ENCODE measurements at places on chromosomes 3 and 15. TPM values are rescaled to one million over a fixed set of nuclear protein-coding genes. Genes with fewer than 3 reads are reported as not detected.

The UBA5 gene
- 45.7 TPM for total RNA-seq

The KBTBD13 gene
- total RNA-seq, result not detected

DNA sequence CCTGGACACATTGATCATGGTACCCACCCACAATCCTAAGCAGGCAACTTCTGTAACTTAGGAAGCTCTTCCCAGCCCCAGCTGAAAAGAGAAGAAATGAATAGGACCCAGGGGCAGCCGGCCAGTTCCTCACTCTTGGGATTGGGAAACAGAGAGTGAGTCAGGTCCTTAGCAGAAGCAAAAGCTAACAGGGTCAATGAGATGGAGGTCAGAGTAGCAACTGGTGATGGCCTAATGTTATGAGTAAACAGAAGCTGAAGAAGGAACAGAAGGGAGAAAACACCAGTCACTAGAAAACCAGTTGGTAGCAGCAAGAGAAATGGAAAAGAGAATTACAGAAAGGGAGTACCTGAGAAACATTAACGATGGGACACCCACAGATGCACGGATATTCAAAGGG is 20.0 kb downstream of the RIOX2 start:
- peak; percentile 86 for DNase-seq

GRCh38 chr3:20458994-20459716 is 273.1 kb upstream of the SGO1 start:
- DNase-seq, result no peak

The EBLN2 gene
- total RNA-seq, result 3.7 TPM

The GOLGA6L7 gene
- not detected for total RNA-seq

GRCh38 chr3:171419457-171419856 is 40.7 kb downstream of the TNIK start:
- DNase-seq, result no peak

DNA sequence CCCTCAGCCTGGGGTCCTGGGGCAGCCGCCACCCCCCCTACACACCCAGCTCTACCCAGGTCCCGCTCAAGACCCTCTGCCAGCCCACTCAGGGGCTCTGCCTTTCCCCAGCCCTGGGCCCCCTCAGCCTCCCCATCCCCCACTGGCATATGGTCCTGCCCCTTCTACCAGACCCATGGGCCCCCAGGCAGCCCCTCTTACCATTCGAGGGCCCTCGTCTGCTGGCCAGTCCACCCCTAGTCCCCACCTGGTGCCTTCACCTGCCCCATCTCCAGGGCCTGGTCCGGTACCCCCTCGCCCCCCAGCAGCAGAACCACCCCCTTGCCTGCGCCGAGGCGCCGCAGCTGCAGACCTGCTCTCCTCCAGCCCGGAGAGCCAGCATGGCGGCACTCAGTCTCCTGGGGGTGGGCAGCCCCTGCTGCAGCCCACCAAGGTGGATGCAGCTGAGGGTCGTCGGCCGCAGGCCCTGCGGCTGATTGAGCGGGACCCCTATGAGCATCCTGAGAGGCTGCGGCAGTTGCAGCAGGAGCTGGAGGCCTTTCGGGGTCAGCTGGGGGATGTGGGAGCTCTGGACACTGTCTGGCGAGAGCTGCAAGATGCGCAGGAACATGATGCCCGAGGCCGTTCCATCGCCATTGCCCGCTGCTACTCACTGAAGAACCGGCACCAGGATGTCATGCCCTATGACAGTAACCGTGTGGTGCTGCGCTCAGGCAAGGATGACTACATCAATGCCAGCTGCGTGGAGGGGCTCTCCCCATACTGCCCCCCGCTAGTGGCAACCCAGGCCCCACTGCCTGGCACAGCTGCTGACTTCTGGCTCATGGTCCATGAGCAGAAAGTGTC is 30.2 kb downstream of the PTPN23 start:
- DNase-seq, result no peak

DNA sequence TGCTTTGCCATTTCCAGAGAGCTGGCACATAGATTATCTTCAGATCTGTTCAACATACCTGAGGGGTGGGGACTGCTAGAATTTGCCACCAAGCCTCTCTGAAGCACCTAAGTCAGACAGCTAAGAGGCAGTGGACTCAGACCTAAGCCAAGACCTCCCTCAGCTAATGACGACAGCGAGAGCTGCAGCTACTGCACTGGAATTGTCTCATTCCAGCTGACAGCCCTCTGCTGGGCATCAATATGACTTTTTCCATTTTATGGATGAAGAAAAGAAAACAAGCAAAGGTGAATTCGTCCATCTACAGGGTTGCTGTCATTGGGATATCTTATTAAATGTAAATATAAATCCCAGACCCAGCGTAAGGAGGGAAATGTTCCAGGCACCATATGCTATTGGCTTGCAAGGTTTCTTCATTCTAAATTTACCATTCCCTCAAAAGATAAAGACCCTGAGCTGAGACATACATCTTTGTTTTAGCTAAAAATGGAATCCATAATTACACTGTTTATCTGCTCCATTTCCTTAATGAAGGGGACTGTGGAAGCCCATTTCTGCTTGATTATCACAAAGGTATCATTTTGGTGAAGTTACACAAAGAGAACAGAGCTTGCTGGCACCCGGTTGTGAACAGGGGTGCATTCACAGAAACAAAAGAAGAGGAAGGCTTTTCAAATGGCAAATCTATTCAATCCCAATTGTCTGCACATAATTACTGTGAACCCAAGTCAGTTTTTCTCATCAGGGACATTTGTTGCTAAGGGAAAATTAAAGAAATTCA is 85.5 kb upstream of the LRTM1 start:
- DNase-seq, result peak; percentile 37

The GOLGA6L9 gene
- 0.71 TPM for total RNA-seq

- no peak for DNase-seq
Measured at GRCh38 chr15:31727612-31728011, 302.7 kb upstream of the CHRNA7 start.

DNA sequence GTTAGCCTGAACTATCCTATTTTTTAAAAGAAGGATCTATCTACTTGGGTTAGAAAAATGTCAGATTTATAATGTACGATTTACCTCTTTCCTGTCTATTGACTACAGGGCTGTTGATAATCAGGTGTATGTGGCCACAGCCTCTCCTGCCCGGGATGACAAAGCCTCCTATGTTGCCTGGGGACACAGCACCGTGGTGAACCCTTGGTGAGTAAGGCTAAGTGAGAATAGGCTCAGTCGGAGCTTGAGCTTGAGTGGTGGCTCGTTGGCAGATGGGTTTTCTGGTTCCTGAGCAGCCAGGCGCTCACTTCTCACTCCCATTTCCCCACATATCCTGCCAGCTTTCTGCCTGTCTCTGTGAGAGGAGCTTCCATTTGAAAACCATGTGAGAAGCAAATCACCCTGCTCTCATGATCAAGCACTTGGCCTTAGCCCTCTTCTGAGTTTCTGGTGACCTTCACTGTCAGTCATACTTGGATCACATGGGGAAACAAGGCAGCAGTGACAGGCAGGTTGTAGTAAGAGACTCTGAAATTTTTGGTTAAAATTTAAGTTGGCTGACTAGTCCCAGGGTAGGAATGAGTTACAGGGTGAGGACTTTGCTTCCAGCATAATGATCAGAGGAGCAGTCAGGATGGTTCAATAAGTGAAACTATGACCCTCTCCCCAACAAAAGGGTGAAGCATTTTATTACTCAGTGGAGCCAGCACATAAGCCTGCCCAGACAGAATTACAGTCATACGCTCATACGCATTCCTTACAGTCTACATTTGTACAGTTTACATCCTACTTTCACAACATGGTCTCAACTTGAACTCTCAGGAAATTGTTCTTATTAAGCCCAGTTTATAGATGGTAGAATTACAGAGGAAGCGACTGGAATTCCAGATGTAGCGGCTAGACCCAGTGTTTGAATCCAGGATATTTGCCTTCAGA is 18.0 kb downstream of the NIT2 start:
- no peak for DNase-seq

- DNase-seq, result peak; percentile 66
Measured at GRCh38 chr3:38521391-38521987, 25.3 kb downstream of the EXOG start.

DNA sequence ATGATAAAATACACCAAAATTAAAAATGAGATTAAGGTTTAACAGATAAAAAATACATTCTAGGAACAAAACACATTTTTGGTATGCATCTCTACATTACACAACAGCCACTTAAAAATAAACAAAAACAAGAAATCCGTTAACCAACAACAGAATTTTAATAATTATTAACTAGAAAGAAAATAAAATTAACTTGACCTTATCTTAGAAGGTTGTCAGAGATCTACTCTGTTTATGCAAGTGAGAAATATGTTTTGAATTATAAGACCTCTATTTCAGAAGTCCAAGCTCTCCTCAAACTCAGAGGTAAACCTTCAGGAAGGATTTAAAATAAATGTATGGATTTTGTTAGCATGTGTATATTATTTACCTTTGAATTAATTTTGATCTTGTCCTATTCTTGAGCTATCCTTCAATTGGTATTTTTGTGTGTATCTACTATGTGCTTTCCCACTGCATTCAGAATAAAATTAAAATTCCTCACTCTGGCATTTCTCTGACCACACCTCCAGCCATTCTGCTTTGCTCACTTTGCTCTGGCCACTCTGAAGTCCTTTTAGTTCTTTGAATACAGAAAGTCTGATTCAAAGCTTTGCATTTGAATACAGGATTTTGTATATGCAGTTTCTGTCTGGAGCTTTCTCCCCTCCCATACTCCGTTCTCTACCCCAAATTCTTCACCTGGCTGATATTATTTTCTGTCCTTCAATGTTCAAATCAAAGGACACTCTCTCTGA is 352.0 kb downstream of the ZBTB20 start:
- DNase-seq, result no peak

The CP gene
- 0.06 TPM for total RNA-seq

- no peak for DNase-seq
Measured at GRCh38 chr3:102125994-102126368, 276.7 kb downstream of the NFKBIZ start.

The KNG1 gene
- not detected for total RNA-seq

GRCh38 chr3:168157099-168157700 is 61.5 kb upstream of the GOLIM4 start:
- DNase-seq, result no peak

All from LHCN-M2 (cell line).